Astrocyte of the spinal cord (primary cell): ENCODE measurements at places on chromosomes 6 and 20.

- DNase-seq = no peak
Observed at GRCh38 chr20:709423-709822, 33.8 kb upstream of the SCRT2 start.

DNA sequence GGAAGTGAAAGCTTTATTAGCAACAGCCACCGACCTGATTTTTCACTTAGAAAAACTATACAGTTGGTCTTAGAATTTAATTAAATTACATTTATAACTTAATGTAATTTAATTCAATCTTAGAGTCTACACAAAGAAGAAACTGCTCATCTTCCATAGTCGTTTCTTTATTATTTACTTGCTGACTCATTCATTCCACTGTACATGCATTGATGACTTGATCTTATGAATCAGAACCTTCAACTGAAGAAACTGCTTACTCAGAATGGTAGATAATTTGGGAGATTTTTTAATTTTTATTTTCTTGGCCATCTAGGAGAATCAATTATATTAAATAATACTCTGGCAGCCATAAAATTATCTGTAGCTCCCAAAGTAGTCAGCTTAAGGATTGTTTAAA lies 1021.6 kb upstream of the FLRT3 start:
- DNase-seq = peak; percentile 28

DNA sequence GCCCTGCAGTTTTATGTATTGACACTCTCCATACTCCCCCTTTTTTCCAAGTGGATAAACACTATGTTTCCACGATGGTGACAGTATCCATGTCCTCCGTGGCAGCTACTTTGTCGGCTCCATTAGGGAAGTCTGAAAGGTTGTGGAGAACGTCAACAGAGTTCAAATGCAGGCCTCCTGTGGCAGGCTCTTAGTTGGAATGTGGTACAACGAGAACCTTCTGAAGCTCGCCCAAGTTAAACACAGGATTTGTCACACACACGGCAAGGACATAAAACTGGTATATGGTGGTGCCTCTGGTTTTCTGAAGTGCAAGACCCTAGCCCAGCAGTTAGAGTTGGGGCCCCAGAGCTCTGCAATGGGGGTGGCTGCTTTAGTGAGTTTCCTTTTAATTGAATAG lies 187.0 kb upstream of the TAB2 start:
- DNase-seq = peak; percentile 10

DNA sequence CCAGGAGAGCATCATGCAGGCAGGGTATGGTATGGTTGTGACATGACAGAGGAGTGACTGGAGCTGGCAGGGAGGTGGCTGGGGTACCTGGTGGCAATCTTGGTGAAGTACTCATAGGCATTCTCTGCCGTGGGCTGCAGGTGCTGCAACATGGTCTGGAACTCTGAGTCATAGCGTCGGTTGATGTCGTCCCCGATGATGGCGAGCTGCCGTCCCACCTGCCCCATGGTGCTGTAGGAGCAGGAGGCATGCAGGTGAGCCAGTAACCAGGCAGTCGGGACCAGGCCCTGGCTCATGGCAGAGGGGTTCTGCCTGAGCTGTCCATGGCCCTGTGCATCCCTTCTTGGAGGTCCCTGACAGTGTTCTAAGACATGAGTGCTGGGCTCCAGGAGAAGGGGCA lies 4.9 kb downstream of the BAK1 start:
- no peak for DNase-seq

DNA sequence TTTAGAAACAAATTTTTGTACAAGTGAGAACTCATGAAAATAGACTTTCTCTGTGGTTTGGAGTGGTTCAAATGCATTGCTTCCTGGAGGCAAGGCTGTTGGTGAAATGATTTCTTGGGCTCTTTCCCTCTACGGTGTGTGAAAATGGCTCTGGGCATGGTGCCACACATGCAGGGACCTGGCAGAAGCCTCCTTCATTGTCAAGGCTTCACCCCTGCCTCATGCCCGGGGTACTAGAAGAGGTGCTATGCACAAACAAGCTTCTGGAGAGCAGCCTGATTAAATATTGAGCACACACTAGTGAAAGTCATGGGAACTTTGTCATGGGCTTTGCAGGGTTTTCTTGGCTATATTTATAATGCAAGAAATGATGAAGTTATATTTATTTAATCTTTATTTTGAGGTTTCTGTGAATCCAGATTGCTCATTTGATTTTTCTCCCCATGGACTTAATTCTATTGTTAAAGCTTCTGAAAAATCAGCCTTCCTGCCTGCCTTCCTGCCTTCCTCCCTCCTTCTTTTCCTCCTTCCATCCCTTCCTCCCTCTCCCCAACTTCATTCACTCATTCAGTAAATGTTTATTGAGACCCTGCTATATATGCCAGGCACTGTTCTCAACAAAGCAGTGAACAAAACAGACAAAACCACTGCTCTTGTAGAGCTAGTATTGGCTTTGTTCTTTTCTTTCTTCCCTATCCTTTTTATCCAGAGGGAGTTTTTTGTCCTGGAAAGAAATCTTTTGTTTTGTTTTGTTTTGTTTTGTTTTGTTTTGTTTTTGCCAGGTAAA lies 21.0 kb downstream of the C6orf89 start:
- no peak for DNase-seq

GRCh38 chr6:74814440-74814839 lies 391.4 kb downstream of the COL12A1 start:
- DNase-seq = no peak

- no peak for DNase-seq
Observed at GRCh38 chr6:7424967-7425807, 35.6 kb downstream of the RIOK1 start.

- DNase-seq = no peak
Observed at GRCh38 chr20:59017493-59018231, 1.6 kb upstream of the TUBB1 start.

- no peak for DNase-seq
Observed at GRCh38 chr6:124197148-124197547, 393.5 kb downstream of the NKAIN2 start.

- peak; percentile 24 for DNase-seq
Observed at GRCh38 chr20:64223526-64224067, 32.0 kb upstream of the PCMTD2 start.

DNA sequence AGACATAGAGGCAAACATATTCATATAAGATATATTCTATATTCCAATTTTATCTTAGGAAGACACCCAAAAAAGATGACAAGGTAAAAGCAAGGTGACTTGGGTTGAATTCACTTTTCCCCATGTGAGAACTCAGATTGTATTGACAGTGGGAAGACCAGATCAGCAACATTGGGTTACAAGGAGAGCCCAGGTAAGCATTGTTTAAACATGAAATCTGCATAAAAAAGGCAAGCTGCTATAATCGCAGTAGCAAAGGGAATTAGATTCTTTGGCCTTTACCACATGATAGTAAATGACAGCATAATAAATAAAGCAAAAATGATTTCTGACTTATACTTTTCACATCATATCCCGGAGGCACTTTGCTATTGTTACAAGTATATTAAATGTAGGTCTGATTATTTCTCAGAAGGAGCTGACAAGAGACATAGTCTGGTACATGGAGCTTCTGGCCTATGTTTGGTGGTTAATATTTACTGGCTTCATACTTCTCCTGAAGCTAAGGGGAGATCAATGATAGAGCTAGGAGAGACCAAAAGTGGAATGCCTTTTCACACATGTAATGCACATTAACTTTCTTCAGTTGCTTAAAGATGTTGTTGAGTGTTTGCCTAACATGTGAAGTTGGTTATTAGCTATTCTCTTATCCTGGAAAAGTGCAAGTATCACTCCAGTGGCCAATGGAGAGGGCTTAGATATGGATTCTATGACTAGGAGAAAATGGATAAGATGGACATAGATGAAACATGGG lies 53.1 kb upstream of the EEF1E1 start:
- no peak for DNase-seq

GRCh38 chr6:82013561-82014530 lies 233.7 kb downstream of the IBTK start:
- peak; percentile 81 for DNase-seq

DNA sequence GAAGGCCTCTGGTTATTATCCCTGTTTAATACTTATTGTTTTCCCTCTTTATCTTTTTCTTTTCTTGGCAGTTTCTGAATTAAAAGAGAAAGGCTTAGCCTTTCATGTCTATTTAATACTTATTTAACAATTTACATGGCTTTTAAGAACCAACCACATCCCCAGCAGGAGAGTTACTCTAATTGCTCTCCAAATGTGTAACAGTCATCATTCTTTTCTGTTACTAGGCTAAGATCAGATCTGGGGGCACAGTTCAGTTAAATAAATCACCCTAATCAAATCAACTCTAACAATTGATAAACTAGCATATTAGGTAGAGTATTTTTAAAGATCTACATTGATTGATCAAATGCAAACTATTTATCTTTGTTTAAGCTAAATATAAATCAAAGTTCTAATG lies 54.1 kb upstream of the NT5E start:
- DNase-seq = no peak

GRCh38 chr20:49641683-49642656 lies 71.7 kb downstream of the B4GALT5 start:
- DNase-seq = no peak

DNA sequence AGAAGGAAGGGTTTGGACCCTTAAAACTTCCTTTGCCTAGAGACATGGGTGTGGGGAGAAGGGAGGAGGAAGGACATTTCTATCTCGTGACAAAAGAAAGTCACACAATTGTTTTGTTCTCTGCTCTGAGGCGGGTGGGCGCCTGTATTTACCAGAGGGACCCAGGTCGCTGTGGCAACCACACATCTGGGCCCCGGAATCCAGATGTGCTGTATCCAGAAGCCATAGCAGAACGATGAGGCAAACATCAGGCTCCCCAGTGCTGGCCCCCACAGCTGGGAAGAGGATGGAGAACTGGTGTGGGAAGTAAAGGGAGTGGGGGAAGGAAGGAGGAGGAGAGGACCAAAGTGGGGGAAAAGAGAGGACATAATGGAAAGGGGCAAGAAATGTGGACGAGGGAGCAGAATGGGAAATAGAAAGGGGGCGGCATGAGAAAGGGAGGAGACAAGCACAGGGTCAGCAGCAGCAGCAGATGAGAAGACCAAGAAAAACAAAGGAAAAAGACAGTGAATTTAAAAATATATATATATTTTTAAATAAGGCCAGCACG lies 3.4 kb upstream of the TNXB start:
- DNase-seq = no peak

GRCh38 chr20:32960222-32960518 lies 44.1 kb downstream of the SUN5 start:
- no peak for DNase-seq

DNA sequence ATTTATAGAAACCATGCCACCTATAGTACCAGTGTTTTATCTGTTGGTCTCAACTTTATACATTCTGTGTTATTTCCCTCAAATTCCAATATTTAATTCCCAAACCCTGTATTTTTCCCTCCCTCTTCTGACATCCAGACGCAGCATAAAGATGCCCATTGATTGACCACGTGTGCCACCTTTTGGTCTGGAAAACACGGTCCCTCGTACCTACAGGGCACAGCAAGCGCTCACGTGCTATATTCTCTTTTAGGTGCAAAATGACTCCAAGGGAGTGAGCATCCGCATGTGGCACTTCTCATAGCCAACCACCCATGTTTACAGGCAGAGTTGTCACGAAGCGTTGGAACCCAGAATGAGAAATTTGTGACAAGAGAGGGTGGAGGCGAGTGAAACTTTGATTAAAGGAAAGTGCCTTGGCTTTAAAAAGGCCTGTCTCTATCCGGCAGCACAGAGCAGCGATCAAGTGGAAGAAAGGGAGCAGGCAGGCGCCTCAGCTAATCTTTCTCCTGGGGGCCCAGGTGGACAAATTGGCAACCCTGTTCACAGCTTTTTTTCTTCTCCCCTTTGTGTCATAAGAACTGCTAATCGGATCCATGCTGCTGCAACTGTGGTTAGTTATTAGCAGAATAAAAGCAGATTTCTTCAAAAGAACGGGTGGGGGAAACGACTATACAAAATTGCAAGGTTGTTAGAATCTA lies 225.9 kb downstream of the TMEM242 start:
- DNase-seq = no peak

- peak; percentile 52 for DNase-seq
Observed at GRCh38 chr6:56349194-56349593, 101.8 kb upstream of the COL21A1 start.

- DNase-seq = no peak
Observed at GRCh38 chr20:21232546-21233280, 70.4 kb upstream of the XRN2 start.

- DNase-seq = no peak
Observed at GRCh38 chr20:52649727-52650126, 322.4 kb upstream of the TSHZ2 start.

DNA sequence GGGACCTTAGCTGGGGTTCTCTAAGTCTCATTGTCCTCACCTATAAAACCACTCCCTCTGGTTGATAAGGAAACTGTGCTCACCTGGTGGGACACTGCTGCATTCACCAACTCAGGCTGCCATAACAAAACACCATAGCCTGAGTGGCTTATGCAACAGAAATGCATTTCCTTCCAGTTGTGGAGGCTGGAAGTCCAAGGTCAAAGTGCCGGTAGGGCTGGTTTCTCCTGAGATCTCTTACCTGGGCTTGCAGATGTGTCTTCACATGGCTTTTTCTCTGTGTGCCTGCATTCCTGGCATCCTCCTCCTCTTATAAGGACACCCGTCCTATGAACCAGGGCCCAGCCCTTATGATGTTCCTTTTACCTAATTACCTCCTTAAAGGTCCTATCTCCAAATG lies 60.0 kb upstream of the SLC32A1 start:
- no peak for DNase-seq

DNA sequence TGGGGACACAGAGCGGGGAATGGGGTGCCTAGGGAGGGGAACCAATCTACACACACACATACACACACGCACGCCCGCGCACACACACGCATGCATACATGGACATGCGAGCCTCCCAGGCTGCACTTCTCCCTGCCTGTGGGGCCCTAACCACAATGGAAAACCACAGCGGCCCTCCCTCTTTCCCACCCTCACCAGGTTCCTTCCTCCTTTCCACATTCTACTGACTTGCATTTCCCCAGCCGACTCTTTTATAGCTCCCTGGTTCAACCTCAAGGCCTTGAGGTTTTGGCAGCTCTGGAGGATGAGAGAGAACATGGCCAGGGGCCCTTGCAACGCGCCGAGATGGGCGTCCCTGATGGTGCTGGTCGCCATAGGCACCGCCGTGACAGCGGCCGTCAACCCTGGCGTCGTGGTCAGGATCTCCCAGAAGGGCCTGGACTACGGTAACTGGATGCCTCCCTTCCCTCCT lies at the start of gene BPI:
BPI (plus strand) TSS at position 249 of the 472 bp plus-strand sequence; CDS start at position 317, 68 bp downstream.
- DNase-seq = peak; percentile 64

DNA sequence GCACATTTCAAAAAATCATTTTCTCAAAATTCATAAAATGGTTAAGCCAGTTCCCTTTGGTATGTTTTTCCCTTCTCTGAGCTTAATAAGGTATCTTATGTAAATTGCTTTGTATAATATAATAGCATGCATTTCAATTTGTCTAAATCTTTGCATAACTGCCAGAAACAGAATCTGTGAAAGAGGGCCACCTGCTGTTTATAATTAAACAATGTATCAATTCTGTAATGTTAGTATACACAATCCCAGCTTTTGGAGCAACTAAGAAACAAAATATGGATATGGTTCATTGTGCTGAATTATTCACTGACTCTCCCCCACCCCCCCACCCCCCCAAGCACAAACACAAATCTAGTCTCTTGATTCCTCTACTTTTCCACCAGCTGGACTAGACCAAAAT lies 54.8 kb downstream of the GPX5 start:
- no peak for DNase-seq
